ENCODE measurements at places on chromosomes 6 and 20. TPM values are rescaled to one million over a fixed set of nuclear protein-coding genes. Genes with fewer than 3 reads are reported as not detected.

DNA sequence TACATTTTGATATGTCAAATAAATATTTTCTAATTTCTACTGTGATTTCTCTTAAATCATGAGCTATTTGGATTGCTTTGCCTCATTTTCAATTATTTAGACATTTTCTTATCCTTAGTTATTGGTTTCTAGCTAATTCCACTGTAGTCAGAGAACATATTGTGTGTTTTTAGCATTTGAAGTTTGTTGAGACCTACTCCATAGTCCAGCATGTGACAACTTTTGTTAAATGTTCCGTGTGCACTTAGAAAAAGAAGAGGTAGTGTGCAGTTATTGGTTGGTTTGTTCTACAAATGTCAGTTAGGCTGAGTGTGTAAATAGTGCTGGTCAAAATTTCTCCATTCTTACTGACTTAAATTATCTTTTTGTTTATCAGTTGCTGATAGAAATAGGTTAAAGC, 138.8 kb downstream of the BCAS1 start:
- DNase-seq = no peak

DNA sequence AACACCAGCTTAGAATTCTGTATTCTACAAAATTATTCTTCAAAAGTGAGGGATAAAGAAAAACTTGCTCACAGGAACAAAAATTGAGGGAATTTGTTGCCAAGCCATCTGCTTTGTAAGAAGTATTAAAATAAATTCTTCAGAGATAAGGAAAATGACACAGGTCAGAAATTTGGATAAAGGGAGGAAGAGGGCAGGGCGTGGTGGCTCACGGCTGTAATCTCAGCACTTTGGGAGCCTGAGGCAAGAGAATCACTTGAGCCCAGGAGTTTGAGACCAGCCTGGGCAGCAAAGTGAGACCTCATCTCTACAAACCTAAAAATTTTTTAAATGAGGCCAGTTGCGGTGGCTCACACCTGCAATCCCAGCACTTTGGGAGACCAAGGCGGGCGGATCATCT, 11.8 kb downstream of the SMIM28 start:
- no peak for DNase-seq

DNA sequence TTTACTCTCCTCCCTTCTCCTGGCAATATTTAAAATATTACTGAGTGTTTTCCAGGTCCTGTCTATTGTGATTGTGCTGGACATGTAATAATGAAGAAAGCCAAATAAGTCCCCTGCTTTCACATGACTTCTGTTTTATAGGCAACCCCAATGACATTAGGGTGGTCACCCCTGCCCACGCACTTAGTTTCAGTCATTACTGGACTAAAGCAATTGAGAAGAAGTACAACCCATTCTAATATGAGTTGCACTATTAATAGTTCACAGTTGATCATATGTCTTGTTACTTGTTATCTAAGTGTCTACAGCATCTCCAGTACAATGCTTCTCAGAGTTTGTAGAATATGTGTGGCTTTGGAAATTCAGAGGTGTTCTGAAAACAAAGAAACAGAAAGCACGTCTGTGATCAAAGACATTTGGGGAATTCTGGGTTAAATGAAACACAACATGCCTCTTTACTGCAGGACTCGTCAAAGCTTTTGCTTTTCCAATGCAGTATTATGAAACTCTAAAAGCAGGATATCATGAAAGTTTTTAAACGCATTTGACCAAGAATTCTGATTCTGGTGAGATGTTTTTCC, 789.5 kb downstream of the DHX35 start:
- no peak for DNase-seq

DNA sequence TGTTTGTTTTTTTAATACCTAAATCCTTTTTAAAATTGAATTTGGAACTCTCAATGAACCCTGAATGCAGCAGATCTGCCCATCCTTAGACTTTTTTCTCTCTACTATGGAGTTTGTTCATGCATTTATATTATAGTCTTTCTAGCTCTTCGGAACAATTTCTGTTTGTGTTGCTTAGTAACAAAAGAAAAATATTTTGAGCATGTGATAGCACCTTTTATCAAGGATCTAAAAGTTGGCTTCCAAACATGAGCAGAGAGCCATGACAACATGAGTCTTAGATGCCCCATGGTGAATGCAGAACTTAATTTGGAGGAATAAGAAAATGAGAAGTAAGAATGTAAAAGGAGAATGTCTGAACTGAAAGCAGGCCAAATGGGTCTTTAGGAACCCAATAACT, 133.7 kb downstream of the EDN1 start:
- DNase-seq = no peak

DNA sequence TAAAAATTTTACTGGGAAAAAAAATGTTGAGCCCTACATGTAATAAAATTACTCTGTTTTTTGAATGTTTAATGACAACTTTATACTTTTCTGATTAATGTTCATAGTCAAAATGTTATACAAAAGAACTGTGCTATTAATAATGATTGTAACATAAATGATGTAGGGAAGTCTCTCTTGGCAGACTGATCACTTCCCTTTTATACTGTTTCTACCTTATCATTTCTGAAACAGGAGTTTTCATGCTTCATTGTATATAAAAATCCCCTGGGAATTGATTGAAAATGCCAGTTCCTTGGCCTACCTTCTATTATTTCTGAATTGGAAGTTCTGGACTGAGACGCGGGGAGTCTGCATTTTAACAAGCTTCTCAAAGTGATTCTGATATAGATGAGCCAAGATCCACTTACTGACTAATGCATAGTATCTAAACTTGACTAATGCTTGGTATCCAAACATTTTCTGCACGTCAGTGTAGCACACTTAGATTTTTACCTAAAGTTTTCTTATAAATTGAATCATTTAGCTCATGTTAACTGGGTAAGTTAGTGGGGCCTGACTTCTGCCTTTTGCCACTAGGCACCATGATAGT, 7.2 kb upstream of the HDAC2 start:
- DNase-seq = no peak

GRCh38 chr6:82030761-82031503, 216.6 kb downstream of the IBTK start:
- DNase-seq = peak; percentile 25

DNA sequence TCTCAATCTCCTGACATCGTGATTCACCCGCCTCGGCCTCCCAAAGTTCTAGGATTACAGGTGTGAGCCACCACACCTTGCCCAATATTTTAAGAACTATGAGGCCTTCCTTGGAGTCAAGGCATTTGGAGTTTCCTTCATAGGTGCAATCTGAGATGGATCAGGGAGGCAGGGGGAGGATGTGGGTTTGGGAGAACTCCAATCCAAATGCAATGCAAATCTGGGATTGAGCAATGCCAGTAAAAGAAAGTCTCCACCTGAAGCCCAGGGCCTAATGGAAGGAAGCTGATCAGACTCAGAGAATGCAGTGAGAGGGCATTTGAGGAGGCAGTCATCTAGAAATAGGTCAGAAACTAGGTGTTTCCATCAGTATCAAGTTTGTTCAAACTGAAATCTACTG, 21.2 kb downstream of the RSPH3 start:
- no peak for DNase-seq

DNA sequence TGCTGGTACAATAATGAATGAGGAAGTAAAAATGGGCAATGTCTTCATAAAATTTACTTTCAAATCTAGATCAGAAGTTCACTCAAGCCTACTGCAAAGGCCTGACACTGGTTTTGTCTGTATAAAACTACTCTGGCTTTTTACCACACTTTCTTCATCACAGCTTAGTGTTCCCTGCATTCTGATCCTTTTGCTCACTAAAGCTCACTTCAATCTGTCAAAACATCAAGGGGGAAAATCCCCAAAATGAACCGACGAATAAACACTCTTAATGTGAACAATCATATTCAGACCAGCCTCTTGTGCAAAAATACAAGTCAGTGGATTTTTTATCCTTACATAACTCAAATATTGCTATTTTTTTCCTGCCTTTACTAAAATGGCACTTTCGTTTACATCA, 98.5 kb downstream of the PRDM1 start:
- no peak for DNase-seq

DNA sequence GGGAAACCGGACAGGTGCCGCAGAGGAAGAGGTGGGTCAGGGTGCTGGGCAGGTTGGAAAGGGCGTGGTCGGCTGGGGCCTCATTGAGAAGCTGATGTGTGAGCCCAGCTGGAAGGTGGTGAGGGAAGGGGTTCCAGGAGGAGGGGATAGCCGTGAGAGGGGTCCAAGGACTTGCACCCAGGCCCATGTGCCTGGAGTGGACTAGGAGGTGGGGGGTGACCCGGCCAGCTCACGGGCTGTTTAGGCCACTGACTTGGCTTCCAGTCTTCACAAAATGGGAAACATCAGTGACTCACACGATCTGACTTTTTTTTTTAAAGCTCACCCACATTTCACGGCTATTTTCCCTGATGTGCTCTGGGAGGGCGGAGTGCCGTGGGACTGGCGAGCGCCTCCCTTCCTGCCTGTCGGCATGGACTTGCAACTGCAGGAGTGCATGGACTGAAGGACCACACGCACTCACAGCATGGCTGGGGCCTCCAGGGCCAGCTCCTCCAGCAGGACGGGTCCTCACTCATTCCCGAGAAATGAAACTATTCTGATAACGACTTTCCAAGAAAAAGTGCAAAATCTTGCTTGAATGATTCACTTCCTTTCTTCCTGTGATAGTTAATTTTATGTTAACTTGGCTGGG, 13.5 kb upstream of the PDE10A start:
- DNase-seq = no peak

DNA sequence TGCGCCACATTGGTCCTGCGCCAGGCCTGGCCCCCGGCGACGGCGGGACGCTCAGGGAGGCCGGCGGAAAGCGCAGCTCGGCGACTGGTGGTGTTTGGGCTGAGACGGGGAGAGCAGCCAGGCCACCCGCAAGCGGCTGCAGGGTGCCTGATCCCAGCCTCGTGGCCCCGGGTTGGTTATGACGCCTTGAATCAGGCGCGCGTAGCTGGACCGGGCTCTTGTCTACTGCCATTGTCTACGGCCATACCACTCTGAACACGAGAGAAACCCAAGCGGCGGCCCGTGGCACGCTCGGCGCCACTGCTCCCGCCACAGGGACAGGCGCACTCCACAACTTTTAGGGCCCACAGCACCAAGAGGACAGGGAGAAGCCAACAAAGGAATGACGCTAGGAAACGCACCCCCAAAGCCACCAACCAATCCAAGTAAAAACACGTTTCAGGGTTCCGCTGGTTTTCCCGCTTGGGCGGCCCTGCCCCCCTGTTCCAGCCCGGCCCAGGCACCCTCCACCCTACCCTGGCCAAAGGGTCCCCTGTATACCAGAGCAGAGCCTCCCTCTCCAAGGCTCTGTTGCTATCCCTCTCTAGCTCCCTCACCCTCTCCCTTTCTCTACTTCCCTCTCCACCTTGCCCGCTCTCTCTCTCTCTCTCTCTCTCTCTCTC, 1849.3 kb upstream of the DEFB115 start:
- DNase-seq = no peak

DNA sequence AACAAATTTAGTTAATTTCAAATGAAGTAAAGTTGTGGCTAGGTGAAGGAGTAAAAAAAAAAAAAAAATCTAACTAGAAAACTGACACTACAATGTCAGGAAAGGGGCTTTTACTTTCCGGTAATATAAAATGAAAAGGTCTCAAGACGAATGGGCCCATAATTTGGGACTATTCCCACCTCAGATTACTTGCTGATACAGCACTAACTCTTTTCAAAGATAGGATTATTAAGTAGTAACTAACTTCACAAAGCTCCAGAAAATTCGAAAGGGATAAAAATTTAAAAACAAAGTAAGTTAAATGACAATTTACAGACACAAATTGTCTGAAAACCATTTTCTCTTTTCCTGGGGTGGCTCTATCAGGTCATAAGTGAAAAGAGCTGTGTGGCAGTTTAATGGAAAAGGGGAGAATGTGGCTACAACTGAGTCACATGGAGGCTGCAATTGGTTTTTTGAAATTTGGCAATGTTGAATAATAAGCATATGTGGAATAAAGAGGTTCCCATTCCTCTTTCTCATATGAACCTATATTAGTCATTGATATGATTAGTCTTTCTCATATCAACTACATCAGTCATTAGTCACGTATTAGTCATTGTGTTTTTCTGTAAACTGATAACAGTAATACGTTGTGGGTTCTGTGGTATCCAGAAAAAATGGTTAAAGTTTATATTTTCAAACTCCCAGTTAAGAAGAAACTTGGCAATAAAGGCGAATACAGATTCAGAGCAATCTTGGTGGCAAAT, 78.0 kb downstream of the RWDD2A start:
- DNase-seq = no peak

DNA sequence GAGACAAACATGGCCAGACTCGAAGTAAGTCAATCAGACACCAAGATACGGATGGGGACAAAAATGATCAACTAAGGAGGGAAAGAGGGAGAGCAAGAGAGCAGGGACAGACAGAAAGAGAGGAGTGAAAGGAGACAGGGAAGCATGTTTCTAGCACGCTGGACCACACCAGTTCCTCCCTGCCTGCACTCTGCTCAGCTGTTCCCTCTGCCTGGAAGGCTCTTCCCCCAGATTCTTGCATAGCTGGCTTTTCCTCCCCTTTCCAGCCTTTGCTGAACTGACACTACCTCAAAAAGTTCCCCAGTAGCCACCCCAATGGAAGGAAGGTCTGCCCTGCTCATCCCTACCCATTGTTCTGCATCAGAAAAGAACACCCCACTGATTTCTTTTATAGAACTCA, 185.9 kb downstream of the MAFB start:
- peak; percentile 52 for DNase-seq

- peak; percentile 48 for DNase-seq
These were observed 850.9 kb downstream of the TFAP2A start for GRCh38 chr6:9564021-9564420.

- no peak for DNase-seq
These were observed 51.8 kb upstream of the PNRC1 start for GRCh38 chr6:89028774-89029173.

GRCh38 chr20:49886571-49887213, 28.6 kb downstream of the SPATA2 start:
- no peak for DNase-seq

- no peak for DNase-seq
These were observed 72.3 kb downstream of the CEP57L1 start for GRCh38 chr6:109167562-109167961.

- no peak for DNase-seq
These were observed 1.9 kb downstream of the BAK1 start for GRCh38 chr6:33578164-33578563.

- no peak for DNase-seq
These were observed 45.8 kb upstream of the PIM1 start for GRCh38 chr6:37123957-37124729.

- no peak for DNase-seq
These were observed 24.0 kb upstream of the NPBWR2 start for GRCh38 chr20:64131406-64131805.

Gene TPBG
- 16.1 TPM for polyA plus RNA-seq

Gene MBOAT1
- polyA plus RNA-seq = 4.5 TPM

Gene SSTR4
- not detected for polyA plus RNA-seq

Gene RSPO3
- 19.1 TPM for polyA plus RNA-seq

Gene ZNF133
- polyA plus RNA-seq = 14.3 TPM

Gene PPP1R14C
- polyA plus RNA-seq = 47.3 TPM

Gene CST2
- not detected for polyA plus RNA-seq

Gene SCRT2
- polyA plus RNA-seq = not detected

Gene RIMS4
- polyA plus RNA-seq = 9.6 TPM

Gene HEY2
- 10.1 TPM for polyA plus RNA-seq

Gene MAFB
- 10.7 TPM for polyA plus RNA-seq

Gene CDH4
- polyA plus RNA-seq = 1.1 TPM

All from muscle of leg (tissue), 16 donors.